GM23248 (cell line): ENCODE measurements at places on chromosomes 2 and 18. TPM values are rescaled to one million over a fixed set of nuclear protein-coding genes. Genes with fewer than 3 reads are reported as not detected.

CD8B2 gene
- not detected in 2 replicates for total RNA-seq

DNA sequence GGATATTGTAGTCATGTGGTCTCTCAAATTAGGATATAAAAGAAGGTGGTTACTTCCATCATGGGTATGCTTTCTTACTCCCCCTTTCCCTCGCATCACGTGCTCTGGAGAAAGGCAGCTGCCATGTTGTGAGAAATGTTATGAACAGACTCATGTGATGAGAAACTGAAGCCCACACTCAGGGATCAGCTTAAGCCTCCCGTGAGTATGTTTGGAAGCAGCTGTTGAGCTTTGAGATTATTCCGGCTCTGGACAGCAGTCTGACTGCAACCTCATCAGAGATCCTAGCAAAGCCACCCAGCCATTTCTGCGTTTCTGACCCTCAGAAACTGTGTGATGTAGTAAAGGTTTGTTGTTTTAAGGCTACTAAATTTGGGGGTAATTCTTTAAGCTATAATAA, 700.1 kb downstream of the ADCYAP1 start:
- H3K4me1 ChIP-seq, result no peaks in the 10 kb centered on the region
- no peak for DNase-seq
- no peak overlapping the region for H3K4me3 ChIP-seq
- no peak overlapping the region for H3K27ac ChIP-seq

DNA sequence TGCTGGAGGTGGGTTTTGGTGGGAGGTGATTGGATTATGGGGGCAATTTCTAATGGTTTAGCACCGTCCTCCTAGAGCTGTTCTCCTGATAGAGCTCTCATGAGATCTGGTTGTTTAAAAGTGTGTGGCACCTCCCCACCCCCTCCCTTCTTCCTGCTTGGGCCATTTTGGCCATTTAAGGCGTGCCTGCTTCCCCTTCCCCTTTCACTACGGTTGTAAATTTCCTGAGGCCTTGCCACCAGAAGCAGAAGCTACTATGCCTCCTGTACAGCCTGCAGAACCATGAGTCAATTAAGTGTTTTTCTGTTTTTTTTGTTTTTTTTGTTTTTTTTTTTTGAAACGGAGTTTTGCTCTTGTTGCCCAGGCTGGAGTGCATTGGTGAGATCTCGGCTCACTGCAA, 335.7 kb upstream of the HS6ST1 start:
- no peak overlapping the region for H3K27ac ChIP-seq
- DNase-seq, result no peak
- H3K4me3 ChIP-seq, result no peak overlapping the region
- H3K36me3 ChIP-seq, result no peaks in the 10 kb centered on the region

FRZB gene
- 0.32 TPM in 1 of 2 replicates, not detected in the other for total RNA-seq

NGEF gene
- total RNA-seq, result 0.43 TPM in 1 of 2 replicates, not detected in the other

DNA sequence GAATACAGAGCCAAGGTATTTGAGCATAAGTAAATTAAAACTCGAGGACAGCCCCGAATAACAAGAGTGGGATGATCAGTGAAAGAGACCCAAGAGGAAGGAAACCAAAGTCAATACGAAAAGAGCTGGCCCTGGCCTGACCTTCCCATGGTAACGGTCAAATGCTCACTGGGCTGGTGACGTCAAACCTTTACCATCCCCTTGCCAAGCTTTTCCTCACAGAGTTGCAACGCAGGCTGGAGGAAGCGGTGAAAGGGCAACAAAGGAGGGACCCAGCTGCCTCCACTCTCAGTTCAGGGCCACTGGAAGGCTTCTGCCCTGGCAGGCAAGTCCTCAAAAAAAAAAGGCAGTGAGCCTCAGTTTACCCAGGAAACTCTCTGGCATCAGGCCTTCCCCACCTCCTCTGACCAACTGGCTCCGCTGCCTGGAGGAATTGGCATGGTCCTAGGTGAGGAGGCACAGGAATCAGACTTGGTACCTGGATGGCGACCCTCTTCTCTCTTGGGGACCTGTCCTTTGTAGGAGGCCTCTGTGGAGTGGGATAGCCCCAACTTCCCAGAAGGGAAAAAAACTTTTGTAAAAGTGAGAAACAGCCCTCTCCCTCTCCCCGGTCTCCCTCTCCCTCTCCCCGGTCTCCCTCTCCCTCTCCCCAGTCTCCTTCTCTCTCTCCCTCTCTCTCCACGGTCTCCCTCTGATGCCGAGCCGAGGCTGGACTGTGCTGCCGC, 212.4 kb downstream of the ANAPC1 start:
- no peaks in the 10 kb centered on the region for H3K27me3 ChIP-seq
- H3K27ac ChIP-seq, result no peak overlapping the region
- no peaks in the 10 kb centered on the region for H3K36me3 ChIP-seq
- no peak overlapping the region for H3K4me3 ChIP-seq
